ENCODE measurements at places on chromosomes 6 and 20.

GRCh38 chr20:49987868-49988690 is 5.3 kb downstream of the SNAI1 start:
- ATAC-seq, result peak; percentile 21

DNA sequence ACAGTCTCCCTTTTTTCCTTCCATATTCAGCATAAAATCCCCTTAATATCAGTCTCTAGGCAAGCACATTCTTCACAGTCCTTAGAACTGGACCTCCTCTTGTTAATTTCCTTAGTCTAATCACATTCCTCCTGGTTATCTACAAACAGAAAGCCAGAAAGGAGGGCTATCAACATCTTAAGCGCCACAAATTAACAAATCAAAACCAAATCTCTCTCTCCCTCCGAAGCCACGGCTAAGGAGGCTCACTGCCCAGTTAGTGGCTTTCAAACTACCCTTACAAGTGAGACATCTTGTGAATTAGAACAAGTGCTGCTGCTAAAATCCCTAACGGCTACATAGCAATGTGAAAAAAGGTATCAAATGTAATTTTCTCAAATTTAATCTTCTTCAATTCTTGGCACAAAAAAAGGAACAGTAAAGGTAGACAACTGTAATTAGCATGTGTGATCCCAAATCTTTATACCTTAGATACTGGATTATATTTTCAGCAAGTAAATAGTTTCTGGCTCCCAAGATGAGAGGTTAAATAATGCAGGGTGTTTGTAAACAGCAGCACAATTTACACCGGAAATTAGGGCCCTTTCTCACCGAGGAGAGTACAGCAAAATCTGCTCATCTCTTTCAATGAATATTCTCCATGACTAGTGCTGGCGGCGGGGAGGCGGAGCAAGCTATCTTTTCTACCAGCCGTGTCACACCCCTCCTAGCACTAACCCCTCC is 1.4 kb upstream of the TRIM39 start:
- ATAC-seq, result no peak

- no peak for ATAC-seq
Observed at GRCh38 chr20:37927410-37928095, 24.6 kb downstream of the VSTM2L start.

- ATAC-seq, result no peak
Observed at GRCh38 chr6:43127180-43127579, 43.9 kb upstream of the SRF start.

GRCh38 chr6:35919085-35919826 is 1.6 kb downstream of the SRPK1 start:
- ATAC-seq, result no peak

DNA sequence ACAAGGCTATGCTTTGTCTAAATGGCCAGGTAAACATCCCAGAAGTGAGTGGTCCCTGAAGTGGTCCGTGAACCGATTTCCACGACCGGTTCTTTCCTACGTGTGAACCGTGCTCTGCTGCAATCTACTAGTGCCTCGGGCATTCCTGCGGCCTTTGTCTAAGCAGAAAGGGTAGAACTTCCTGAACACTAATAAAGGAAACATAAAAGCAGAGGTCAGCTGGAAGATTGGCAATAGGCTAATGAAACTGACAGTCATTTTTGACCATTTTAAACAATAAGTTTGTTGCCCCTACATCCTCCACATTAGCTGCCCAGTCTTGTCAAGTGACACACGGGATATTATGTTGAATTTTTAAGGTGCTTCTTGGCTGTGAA is 410.0 kb downstream of the PLCB1 start:
- no peak for ATAC-seq

GRCh38 chr20:4138056-4138455 is 122.7 kb upstream of the RNF24 start:
- ATAC-seq, result no peak

- no peak for ATAC-seq
Observed at GRCh38 chr6:64914124-64914523, 792.9 kb downstream of the EYS start.

- no peak for ATAC-seq
Observed at GRCh38 chr20:38982291-38982690, 20.1 kb downstream of the DHX35 start.

GRCh38 chr20:19937651-19938420 is 79.3 kb upstream of the NAA20 start:
- ATAC-seq, result no peak

Data from motor neuron (in vitro differentiated cells).